ENCODE measurements at places on chromosomes 7 and 10.

DNA sequence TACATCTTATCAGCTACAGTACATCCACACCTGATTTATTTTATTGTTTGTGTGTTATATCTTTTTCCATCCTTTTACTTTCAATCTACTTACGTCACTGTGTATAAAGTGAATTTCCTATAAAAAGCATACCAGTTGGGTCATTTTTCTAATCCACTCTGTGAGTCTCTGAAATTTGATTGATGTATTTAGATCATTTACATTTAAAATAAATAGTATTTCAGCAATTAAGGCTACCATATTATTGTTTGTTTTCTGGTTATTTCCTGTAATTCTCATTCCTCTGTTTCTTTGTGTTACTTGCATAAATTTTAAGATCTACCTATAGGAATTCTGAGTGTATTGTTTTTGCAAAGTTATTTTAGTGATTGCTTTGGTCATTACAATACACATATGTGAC lies 53.7 kb downstream of the VSTM4 start:
- DNase-seq, result no peak

- DNase-seq, result no peak
Measured at GRCh38 chr10:102602272-102603045, 41.8 kb upstream of the TRIM8 start.

DNA sequence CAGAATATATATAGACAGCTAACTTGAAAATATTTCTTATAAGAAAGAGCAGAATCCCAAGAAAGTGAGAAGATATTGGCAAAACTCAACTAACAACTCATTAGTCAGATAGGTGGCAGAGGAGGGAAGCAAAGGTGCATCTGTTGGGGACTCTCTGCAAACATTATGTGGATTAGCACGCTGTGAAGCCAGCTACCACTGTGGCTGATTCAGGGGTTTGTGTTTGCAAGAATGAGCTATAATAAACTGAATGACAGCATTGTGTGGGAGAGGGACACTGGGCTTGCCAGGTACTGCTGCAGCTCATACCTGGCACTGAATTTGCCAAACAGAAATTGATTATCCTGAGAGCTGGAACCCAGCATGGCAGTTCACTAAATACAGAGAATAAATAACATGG lies 170.3 kb upstream of the MINDY3 start:
- DNase-seq, result no peak

GRCh38 chr7:20311743-20312042 lies 19.0 kb upstream of the ITGB8 start:
- no peak for DNase-seq

- DNase-seq, result no peak
Measured at GRCh38 chr7:147658392-147658967, 932.1 kb upstream of the C7orf33 start.

GRCh38 chr10:74021248-74022055 lies 23.5 kb downstream of the VCL start:
- DNase-seq, result no peak

DNA sequence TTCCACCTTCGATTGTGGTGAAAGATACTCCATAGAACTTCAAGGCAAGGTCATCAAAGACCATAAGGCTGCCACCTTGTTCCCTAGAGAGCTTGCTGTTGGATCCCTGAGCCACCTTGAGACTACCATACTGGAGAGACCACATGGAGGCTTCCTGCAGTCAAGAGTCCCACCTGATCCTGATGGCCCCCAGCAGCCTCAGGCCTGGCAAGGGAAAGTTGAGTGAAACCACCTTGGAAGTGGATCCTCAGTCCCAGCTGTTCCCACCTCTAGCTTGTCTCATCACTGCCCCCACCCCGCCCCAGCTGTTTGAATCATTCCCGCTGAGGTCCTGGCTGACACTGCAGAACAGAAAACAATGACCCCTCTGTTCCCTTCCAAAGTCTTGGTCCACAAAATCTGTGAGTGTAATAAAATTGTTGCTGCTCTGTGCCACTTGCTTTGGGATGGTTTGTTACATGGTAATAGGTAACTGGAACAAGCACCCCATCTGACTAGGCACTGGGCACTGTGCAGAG lies 32.0 kb downstream of the PRLHR start:
- DNase-seq, result no peak

GRCh38 chr7:28075674-28076358 lies 104.8 kb downstream of the JAZF1 start:
- DNase-seq, result no peak

- no peak for DNase-seq
Measured at GRCh38 chr7:151389096-151389767, 20.6 kb downstream of the WDR86 start.

GRCh38 chr7:139681463-139681755 lies 96.4 kb downstream of the HIPK2 start:
- no peak for DNase-seq

DNA sequence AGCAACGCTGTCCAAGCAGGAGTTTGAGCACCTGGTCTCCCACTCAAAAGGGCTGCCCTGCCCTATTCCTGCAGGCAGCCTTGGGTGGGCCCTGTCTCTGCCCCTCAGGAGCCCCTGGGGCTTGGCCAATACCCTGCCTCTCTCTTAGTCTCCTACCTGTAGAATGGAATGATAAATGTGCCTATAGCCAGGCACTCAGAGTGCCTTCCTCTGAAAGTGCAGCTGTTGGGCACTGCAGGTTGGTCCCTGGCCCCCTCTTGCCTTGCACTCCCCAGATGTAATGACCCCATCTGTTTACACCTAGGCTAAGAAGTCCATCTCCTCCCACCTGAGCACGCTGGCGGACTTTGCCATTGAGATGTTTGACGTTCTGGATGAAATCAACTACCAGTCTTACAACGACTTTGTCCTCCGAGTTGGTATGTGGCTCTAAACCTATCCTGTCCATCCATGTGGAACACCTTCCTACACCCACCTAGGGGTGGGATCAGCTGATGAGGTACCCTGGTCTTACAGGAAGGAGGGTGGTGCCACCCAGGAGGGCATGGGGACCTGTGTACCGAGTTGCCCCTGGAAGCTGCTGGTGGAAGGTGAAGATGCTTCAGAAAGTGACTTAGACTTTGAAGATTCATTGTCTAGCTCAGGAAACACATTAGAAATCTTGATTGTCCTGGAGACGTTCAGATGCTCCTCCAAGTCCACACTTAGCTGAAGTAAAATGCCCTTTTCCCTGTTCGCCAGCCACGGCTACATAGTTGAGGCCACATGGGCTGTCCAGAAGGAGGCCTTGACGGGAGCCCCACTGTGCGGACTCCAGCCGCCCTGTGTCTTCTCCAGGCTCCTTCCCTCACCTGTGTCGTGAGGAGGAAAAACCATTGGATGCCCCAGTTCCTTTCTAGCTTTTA lies 134.1 kb downstream of the ADCY1 start:
- DNase-seq, result no peak

DNA sequence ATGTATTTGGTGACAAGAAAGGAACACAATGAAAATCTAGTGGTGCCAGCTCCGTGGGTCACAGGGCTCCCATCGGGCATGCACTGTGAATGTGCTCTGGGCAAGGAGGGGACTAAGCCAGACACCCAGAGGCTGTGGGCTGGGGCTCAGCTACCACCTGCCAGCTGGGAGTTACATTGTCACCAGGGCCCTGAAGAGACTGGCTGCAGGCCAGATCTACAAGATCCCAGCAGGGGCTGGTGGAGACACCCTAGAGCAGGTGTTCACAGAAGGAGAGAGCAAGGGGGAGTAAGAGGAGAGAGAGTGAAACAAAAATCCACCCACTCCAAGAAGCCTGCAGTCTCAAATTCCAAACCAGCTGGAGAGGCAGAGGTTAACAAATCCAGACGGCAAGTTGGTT lies 116.6 kb upstream of the ADCY1 start:
- no peak for DNase-seq

DNA sequence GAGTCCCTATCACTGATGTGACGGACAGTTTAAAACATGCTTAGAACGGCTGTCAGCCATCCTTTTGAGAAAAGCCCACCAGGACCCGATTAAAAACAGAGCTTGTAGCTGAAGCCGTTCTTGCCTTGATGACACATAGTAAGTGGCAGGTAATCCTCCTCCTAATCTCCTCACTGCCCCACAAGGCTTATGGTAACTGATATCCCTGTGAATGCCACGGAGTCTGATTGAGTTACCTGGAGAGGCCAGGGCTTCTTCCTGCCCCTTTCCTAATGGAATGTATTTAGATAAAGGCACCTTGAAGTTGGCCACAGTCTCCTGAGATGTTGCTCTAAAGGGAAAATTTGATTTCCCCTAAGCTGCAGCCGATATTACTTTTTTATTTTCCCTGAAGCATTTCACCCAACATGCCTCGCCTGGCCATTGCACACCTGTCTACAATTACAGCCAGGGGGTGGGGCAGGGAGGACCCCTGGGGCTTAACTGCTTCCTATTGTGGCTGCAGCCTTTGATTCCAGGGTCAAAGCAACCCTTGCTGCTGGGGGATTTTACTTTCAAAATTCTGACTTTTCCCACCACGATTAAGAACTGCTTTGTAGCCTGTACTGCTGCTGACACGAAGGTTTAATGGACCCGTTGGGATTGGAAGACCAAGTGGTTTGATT lies 169.0 kb upstream of the GPR26 start:
- DNase-seq, result peak; percentile 58

DNA sequence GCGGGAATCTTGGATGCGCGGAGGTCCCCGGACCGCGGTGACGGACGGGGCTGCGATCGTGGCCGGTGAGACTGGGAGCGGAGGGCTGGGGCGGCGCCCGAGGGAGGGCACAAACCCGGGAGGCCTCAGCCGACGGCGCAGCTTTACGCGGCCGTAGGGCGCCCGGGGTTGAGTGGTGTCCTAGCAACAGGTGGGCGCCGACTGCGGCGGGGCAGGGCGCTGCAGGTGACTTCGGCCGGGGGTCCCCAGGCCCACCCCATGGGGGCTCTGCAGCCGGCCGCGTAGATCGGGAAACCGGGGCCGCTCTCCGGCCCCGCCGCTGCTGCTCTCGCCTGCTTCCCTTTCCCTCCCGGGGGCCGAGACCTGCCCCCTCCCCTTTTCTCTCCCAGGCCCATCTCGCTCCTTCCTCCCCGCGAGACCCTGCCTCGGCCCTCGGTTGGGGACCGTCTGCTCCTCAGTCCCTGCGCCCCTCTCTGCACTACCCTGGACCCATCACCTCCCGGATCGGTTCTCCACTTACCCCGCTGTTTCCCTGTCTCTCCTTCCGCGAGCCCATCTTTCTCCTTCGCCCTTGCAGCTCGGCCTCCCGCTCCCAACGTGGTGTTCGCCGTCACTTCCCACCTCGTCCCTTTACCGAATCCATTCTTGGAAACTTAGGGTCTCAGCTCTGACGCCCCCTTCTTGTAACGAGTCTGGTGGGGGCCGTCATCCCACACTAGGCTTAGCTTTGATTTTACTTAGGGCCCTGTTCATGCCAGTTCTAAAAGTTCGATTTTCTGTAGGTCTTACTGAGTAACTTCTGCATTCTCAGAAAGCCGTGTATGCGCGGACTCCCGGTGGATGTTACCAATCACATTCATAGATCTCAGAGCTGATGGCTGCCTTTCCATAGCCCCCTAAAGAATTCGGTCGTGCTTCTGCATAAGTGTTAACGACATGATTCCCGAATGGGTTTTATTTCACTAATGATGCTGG lies 18.5 kb upstream of the ACBD5 start:
- no peak for DNase-seq

Data from WERI-Rb-1 (cell line).